Effector CD8-positive, alpha-beta T cell (primary cell): ENCODE measurements at places on chromosomes 12 and 14.

- no peak for DNase-seq
Measured at GRCh38 chr12:109696485-109697269, 16.9 kb upstream of the FAM222A start.

DNA sequence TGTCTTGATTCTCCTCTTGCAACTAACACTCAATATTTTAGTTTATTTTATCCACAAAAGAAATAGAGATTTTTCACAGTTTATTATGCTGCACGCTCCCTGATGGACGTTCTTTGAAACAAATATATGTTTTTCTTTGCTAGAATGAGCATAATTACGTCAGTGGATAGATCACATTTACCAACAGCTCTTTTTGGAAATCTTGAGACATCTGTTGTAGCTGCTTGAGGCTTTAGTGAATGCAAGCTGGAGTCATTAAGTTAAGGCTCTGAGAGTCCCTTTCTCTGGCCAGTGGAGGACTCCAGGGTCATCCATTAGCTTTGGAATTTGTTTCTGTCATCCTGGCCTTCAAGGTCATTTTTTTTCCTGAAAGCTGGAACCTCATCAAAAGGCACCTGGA is 405.6 kb upstream of the TMEM132C start:
- no peak for DNase-seq

DNA sequence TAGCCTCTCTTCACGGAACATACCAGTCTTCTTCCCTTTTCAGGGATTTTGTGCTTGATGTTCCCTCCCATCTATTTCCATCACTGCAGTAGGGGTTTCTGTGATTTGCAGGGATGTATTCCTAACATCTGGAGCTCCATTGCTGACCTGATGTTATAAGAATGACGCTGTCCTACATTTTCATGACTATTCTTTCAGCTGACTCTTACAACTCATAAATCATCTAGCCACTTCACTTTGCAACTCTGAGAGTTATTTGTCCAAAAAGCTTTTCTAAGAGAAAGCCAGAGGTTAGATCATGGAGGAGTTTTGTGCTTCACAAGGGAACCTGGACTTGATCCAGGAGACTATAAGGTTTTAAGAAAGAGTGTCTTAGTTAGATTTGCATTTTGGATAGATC is 116.6 kb upstream of the FAR2 start:
- DNase-seq: no peak

DNA sequence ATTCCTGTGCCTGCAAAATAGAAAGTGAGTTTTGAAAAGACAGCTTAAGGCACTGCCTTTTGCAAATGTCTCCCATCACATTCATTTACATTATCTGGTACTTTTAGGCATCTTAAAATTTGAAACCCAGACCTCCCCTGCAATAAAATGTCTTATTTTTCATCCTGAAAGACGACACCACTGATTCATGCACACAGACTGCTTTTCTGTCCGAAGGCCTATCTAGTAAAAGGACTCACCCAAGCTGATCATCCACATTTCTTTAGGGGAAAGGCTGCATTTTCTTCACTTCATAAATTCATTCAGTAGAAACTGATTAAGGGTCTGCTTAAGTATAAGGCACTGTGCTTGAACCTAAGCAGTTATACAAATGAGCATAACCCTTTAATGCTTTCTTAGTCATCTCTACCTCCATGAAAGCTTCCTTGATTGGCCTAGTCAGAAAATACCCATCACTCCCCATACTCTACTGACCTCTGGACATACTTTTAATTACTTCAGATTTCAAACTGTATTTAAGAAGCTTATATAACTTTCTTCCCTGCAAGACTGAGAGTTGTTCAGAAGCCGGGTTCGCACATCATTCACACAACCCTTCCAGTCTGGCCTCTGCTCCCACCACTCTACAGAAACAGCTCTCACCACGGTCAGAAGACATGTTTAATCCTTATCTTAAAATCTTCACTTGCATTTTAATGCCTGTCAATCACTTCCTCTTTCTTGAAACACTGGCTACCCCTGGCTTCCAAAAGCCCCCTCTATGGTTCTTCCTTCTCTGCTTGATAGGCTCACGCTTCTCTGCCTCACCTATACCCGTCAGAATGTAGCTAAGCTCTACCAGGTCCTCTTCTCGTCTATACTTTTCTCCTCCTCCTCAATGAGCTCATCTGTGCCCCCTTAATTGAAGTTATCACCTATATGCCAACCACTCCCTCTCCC is 288.6 kb downstream of the MED13L start:
- no peak for DNase-seq

- no peak for DNase-seq
Measured at GRCh38 chr12:47868041-47868440, 36.8 kb downstream of the VDR start.

DNA sequence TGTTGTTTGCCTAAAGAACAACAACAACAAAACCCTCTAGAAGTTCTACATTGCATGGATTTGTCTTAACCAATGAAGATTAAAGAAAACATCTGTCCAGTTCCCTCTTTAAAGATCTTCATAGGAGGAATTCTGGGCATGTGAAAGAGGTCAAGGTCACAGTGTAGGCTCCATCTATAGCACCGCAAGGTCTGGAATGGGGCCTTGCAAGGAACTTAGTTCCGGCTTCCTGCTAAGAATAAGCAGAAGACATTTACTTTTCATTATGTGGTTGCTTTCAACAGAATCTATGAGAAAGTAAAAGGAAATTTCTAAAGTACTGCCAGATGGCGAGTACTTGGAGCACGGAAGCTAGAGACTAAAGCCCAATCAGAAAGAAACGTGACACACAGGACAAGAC is 57.2 kb upstream of the GNPNAT1 start:
- DNase-seq: no peak

- DNase-seq: no peak
Measured at GRCh38 chr14:100709289-100710284, 17.1 kb upstream of the DLK1 start.

DNA sequence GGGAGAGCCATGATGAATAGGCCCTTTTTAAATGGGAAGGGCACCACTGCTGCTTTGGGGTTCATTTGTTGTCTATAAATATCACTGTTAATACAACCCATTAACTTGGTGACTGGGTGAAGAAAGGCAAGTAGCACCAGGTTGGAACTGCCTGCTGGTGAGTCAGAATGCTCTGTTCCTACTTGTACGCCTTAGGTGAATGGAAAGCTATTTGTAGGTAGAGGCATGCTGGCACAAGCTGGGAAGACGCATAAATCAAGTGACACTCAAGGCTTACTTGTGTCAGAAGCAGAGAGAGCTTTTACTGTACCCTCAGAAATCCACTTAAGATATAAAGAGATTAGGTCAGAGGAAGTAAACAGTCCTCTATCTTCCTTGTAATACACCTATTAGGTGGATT is 142.5 kb downstream of the TMX1 start:
- no peak for DNase-seq

- DNase-seq: no peak
Measured at GRCh38 chr12:29578731-29579130, 81.2 kb upstream of the OVCH1 start.

- no peak for DNase-seq
Measured at GRCh38 chr12:1931642-1932041, 13.2 kb upstream of the CACNA2D4 start.

- DNase-seq: no peak
Measured at GRCh38 chr12:88052686-88053085, 23.5 kb upstream of the C12orf50 start.

- no peak for DNase-seq
Measured at GRCh38 chr12:124531281-124531745, 36.1 kb downstream of the NCOR2 start.

- DNase-seq: no peak
Measured at GRCh38 chr14:104818714-104819161, 17.8 kb downstream of the ZBTB42 start.

DNA sequence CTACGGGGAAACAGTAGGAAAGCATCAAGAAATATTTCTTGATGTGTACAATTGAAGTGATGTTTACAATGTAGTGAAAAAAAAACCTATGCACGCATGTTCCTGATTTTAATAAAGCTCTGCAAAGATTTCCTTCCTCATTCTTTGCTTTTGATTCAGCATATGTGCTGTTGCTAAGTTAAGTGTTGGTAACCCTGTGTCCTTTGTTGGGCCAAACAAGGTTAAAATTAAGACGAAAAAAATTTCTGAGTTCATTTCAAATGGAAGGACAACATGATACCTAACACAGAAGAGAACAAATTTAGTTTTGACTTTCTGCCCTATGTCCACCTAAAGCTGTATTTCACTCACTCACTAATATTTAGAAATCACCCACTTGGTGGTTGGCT is 62.8 kb downstream of the PPP2R5C start:
- DNase-seq: no peak

DNA sequence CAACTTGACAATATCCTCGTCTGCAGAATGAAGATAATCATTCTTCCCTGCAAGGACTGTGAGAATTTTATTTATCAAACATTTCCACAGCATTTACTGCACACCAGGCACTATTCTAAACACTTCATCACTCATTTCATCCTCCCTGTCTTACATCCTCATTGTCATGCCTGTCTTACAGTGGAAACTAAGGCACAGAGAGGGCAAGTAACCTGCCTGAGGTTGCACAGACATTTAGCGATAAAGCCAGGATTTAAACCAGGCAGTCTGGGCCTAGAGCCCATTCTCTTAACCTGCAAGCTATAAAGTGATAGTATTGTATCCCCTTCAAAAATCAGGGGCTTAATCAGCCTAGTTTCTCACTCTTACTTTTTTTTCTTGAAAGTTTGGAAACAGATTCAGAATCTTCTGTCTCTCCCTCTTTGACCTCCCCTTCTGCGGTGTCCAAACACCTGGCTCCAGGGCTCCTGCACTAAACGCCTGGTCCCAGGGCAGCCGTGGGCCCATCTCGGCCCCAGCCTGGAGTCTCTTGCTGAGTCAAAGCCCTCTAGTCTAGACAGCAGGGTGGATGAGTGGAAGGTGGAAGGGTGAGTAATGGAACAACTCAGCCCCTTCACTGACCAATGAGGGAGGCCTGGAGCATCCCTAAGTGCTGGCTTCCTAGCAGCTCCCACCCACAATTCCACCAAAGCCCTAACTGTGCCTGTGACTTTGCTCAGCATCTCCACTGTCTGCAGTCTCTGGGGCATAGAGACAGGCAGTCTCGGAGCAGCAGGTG is 12.5 kb downstream of the ISM2 start:
- no peak for DNase-seq

DNA sequence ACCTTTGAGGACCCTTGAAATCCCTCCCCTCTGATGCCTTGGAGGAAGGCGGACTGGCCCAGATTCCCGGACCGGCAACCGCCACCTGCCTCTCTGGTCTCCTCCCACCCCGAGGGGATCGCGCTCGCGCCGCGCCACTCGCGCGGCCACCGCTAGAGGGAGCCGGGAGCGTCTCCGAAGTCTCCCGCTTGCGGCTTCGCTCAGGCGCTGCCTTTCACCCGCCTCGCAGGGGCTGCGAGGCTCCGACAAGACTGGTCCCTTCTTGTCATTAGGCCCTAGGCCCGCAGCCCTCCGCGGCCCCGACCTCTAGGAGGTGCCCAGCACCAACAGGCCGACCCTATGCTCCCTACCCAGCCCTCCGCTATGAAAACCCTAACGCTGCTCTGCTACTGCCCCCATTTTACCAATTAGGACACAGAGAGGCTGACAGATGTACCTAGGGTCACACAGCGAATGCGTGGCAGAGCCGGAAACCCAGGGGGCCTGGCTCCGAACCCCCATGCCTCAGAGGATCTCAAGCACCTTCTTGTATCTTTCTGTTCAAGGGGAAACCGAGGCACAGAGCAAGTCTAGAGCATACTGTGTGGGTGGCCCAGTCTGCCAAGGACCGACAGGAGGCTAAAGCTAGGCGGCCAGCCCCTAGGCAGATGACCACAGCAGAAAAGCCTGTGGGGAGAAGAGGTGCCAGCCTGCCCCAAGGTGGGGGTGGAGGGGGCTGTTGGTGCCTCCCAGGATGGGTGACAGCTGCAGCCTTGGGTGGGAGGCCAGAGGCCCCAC is 21.4 kb upstream of the VSX2 start:
- DNase-seq: peak; percentile 52

DNA sequence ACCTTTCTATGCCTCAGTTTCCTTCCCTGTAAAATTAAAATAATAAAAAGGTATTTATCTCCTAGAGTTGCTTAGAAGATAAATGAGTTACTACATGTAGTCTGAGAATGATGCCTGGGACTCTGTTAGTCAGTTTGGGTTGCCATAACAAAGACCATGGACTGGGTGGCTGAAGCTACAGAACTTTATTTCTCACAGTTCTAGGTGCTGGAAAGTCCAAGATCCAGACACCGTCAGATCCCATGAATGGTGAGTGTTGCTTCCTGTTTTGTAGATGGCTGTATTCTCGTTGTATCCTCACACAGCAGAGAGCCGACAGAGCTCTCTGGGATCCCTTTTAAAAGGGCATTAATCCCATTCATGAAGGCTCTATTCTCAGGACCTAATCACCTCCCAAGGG is 64.0 kb upstream of the LTA4H start:
- DNase-seq: no peak

DNA sequence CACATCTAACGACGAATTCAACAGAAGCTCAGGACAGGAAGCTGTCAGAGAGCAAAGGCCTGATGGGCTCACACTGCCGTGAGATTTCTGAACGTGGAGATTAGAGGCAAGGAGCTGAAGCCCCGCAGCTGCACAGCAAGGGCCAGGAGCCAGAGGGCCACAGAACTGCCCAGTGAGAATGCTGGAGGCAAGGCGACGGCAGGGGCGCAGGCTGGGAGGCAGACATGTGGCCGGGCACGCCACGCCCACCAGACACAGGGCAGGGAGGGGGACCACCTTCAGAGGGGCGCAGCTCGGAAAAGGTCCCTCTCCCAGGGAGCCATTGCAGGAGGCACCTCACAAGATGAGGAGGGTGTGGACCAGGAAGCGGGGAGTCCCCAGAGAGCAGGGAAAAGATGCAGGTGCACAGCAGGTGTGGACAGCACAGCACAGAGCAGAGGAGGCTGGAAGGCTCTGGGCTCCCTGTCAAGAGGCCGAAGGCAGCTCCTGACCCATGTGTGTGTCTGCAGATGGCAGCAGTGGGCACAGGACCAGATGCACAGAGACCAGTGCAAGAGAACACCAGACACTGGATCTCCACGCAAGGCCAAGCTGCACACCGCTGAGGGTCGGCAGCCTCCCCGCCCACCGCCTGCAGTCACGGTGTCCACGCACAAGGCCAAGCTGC is 23.0 kb downstream of the BTBD6 start:
- no peak for DNase-seq

GRCh38 chr12:78209846-78210505 is 379.3 kb downstream of the NAV3 start:
- DNase-seq: no peak

DNA sequence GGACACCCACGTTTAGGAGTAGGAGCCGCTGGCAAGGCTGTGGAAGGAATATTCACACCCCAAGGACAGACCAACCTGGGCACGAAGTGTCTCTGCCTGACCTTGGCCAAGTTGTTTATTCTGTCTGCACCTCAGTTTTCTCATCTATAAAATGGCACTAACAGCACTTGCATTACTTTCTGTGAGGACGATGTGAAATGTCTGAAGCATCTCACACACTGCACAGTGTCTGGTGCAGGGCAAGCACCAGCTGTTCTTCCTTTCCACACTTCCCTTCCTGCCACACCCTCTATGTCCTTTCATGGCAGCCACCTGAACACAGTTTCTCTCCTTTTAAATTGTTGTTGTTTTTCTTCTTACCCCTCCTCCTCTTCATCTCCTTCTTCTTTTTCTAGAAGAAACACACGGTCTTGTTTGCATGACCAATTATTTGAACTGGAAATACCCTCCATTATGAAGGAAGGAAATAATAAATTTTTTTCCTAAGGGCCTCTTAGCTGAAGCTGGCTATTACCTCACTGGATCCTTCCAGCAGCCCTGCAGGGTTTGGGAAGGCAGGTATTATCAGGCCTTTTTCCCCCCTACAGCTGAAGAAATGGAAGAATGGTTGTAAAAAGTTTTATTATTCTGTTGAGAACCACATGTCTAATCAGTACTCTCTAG is 42.9 kb upstream of the ATP23 start:
- no peak for DNase-seq

GRCh38 chr12:113860950-113861349 is 105.2 kb downstream of the RBM19 start:
- no peak for DNase-seq
